Activated naive CD4-positive, alpha-beta T cell treated with anti-CD3 and anti-CD28 coated beads, Interleukin-2, amount 50 U/mL, for 16 hours (primary cell): ENCODE measurements at places on chromosomes 13 and 19.
A peak's percentile ranks its signal among the peaks of the same experiment; 100 is the strongest.

DNA sequence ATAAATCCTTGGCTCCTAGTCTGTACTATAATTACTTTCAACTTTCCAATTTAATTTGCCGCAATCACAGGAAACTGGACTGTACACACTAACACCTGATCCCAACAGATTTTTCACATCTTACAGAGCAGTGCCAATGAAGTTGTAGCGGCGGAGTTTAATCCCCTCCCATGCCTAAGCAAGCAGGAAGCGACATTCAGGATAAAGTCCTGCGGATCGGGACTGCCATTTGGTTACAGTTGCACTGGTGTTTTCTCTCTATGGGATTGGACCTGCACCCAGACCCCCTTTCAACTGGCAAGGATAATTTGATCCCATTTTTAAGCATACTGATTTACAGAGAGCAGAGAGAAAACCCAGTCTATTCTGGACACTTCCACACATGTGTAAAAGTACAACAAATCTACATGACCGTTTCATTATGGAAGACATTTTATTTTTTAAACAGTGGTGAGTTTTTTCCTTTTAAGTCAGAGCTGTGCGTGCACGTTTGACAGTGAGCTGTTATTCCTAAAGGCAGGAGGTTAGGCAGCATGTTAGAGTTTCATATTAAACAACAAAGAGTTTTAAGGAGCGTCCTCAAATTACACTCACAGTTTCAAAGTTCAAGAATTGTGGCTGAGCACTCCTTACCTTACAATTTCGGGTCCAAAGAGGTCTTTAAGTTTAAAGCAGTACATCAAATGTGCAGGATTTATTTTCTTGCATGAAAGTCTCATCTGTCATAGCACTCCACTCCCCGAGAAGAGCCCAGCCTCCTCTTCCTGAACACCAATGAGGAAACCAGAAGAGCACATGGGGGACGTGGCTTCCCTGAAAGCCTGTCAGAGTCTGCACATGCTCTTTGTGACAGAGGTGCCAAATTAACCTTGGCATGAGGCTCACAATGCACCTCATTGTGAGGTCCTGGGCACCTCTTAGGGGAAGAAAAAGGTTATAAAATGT, 141.6 kb upstream of the RFC3 start:
- no peak for DNase-seq

DNA sequence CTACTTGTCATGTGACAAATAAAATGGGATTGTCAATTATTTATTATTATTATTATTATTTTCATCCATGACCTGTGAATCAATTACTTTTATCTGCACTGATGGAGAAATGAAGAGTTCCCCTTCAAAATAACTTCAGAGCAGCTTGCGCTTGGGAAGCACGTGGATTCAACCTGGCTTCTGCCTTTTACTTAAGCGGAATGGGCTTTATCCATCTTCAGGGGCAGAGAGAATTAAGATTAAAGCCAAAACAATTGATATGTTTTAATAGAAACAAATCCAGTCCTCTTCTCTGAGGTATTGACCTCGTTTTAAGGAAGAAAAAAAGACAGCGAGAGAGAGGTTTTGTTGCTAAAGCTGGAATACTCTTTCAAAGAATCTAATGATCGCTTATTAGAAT, 876 bp downstream of the SACS start:
- no peak for DNase-seq

- no peak for DNase-seq
Measured at GRCh38 chr19:16542910-16543472, 754 bp upstream of the CHERP start.

- no peak for DNase-seq
Measured at GRCh38 chr13:100798739-100799361, 124.3 kb upstream of the TMTC4 start.

DNA sequence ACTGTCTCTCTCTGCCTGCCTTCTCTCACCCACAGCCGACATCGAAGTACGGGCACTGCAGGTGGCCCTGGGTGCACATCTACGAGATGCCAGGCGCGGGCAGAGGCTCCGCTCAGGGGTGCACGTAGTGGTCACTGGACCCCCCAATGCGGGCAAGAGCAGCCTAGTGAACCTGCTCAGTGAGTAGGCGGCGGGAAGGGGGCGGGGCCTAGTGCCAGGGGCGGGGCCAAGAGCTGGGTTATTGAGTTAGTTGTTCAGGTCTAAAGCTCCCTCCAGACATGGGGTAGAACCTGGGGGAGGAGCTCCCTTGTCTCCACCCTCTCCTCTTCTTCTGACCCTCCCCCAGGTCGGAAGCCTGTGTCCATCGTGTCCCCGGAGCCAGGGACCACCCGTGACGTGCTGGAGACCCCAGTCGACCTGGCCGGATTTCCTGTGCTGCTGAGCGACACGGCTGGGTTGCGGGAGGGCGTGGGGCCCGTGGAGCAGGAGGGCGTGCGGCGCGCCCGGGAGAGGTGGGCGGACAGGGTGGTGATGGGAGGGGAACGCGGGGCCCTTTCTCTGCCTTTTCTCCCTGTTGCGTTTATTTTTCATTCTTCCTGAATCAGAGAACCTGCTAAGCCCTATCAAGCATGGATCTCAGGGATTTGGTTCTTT, 1.9 kb downstream of the GTPBP3 start:
- peak; percentile 50 for DNase-seq

DNA sequence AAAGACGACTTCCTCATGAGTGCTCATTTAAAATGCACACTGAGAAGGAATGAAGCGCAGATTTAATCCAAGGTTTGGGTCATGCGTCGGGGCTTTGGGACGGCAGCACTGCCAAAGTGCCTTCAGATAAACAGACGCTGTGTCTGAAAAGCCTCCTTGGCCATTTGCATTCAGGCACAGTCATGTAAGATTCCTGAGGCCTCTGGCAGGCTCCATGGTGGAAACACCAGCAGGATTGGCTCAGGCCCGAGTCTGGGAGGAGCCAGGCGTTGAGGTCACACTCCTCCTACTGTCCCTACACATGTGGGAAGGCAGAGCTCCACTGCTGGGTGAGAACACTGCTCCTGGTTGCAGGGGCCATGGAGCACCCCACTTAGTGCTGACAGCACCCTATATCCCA, 113.3 kb upstream of the KL start:
- DNase-seq, result no peak
